ENCODE measurements at places on chromosomes 16 and 17.

- no peak for DNase-seq
Observed at GRCh38 chr17:56594320-56595107, 1.0 kb downstream of the NOG start.

GRCh38 chr16:23156946-23157460, 7.8 kb upstream of the USP31 start:
- no peak for DNase-seq

DNA sequence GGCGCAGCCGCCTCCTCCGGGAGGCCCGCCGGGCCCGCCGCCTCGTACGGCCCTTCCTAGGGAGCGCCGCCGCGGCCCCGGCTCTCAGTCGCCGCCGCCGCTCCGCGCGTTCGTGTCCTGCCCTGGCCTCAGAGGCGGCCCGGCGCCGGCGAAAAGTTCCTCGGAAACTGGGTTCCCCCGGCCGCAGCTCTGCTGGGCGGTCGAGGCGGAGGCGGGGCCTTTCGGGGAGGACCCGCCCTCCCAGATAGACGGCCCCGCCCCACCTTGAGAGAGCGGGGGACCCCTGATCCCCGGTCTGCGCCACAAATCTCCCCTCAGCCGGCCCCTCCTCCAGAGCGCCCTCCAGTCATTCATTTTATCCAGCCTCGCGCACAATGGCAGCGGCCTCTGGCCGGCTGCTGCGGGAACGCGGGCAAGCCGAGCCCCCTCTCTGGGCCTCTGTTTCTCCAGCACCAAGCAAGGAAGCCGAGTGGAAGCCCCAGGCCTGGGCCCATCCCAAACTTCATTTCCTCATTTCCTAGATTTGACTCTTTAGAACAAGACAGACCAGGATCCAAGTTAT, at the start of gene SREBF1:
Gene SREBF1 (minus strand): TSS at position 169 of the 562 bp plus-strand sequence. CDS start 169 bp downstream, outside the sequence.
- peak; percentile 80 for DNase-seq

GRCh38 chr16:57613514-57613913, 14.9 kb upstream of the ADGRG1 start:
- DNase-seq: no peak

GRCh38 chr16:808085-808386, 7.5 kb upstream of the GNG13 start:
- no peak for DNase-seq

DNA sequence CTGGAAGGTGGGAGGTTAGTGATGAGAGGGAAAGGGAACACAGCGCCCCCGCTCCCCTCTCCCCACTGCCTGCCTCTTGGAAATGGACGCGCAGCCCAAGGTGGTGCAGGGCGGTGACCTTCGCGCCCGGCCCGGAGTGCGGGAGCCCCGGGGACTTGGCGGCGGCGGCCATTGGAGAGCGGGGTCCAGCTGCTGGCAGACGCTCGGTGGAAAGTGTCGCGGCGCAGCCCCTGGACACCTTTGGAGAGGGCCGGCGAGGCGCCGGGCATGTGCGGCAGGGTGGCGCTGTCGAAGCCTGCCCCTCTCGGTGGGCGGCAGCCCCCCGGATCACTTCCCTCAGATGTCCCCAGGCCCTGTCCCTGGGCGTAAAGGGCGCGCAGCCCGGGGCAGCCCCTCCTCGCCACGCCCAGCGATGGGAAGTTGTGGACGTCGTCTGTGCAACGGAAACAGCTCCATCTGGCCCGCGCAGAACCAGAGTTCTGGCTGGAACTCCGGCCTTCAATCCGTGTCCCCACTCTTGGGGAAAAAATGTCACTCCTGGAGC, 16.7 kb downstream of the SALL1 start:
- DNase-seq: no peak

- DNase-seq: peak; percentile 25
Observed at GRCh38 chr16:11913425-11914079, 2.2 kb downstream of the GSPT1 start.

GRCh38 chr17:74635418-74635817, 11.9 kb upstream of the CD300E start:
- no peak for DNase-seq

- DNase-seq: no peak
Observed at GRCh38 chr16:78579020-78579419, 479.6 kb downstream of the WWOX start.

DNA sequence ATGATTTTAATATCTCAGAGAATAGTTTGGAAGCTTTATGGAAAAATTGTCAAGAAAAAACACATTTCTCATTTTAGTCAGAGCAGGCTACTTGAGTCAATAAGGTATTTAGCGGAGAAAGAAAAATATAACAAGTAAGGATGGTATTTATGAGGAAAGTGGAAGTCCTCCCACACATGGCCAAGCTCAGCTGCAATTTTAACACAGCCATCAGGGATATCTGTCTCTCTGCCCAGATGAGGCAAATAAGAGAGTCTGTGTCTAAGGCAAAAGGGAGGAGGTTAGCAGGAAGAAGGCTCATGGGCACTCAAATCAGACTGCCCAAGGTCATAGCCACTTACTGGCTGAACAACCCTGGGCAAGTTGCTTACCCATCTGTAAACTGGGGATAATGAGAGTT, 5.2 kb upstream of the CMTM2 start:
- DNase-seq: no peak

DNA sequence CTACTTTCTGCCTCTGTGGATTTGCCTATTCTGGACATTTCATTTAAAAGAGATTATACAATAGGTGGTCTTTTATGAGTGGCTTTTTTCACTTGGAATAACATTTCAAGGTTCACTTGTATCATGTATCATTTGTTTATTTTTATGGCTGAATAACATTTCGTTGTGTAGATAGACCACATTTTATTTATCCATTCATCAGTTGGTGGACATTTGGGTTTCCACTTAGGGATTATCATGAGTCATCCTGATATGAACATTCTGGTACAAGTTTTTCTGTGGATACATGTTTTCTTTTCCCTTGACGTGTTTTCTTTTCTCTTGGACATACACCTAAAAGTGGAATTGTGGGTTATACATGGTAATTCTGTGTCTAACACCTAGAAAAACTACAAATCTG, 25.3 kb downstream of the PRSS54 start:
- DNase-seq: no peak

DNA sequence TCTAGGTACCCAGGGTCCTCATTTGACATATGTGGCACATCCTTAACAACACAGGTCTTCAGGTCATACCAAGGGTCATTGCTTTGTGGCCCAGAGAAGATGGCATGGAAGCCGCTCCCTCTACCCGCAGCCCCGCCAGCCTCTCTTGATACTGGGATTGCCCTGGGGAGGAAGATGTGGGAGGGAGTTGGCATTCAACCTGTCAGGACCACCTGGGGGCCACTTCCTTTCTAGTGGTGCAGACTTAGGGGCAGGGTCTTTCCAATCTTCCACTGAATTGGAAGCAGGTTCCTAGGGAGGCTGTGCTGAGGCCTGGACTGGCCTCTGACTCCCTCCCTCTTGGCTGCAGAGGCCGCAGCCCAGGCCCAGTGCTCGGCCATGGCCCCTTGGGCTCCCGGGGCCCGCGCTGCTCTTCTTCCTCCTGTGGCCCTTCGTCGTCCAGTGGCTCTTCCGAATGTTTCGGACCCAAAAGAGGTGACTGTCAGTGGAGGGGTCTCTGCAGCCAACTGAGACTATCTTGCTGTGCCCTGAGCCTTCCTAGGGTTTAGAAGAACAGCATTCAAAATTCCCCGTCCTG, 5.1 kb upstream of the HEXIM1 start:
- DNase-seq: no peak

DNA sequence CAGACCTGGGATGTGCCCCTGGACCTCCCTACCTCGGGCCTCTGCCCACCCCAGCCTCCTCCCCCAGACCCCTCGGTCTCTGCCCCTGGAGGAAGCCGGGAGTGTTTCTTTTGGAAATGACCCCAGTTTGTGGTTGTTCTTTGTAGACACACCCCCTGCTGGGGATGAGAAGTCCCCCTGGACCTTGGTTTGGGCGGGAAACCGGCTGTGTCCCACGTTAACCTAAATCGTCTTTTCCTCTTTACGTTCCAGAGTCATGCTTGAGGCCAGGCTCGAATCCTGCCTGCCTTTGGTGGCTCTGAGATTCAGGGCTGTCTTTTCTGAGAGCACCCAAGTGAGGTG, 116.6 kb downstream of the METRNL start:
- no peak for DNase-seq

DNA sequence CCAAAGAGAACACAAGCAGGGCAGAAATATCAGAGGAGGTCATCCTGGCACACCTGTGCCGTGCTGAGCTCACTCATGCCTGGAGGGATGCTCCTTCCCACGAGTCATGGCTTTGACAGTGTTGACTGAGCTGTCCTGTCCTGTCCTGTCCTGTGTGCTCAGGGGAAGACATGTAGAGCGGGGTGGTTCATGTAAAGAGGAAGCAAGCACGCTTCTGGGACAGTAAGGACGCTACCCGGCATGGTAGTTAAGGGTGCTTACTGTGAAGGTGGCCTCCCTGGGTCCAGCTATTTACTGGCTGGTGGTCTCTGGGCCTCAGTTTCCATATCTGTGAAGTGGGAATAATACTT, 398 bp downstream of the LGALS9 start:
- peak; percentile 59 for DNase-seq

DNA sequence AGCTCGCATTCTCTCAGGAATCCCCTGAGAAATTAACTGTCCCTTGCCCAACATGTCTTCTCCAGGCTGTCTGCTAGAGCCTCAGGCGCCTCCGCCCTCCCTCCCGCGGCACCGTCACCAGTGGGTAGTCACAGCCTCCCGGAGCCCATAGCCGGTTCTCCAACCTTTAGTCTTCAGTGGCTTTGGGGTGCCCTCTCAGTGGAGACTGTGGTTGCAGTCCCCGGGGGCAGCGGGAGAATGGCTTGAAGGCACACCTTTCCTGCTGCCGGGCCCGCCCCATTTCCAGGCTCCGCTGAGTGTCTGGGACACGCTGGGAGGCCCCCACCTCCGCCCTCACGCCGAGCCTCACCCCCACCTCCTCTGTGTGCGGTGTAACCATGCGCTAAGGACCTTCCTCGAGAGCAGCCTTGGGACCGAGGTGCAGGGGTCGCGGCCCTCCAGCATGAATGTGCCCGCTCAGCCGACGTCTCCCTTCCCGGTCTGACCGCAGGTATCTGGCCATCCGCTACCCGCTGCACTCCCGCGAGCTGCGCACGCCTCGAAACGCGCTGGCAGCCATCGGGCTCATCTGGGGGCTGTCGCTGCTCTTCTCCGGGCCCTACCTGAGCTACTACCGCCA, 1.7 kb downstream of the GALR2 start:
- no peak for DNase-seq

GRCh38 chr16:81797443-81797842, 18.4 kb downstream of the PLCG2 start:
- DNase-seq: peak; percentile 94

- no peak for DNase-seq
Observed at GRCh38 chr17:6196355-6196754, 126.2 kb downstream of the WSCD1 start.

DNA sequence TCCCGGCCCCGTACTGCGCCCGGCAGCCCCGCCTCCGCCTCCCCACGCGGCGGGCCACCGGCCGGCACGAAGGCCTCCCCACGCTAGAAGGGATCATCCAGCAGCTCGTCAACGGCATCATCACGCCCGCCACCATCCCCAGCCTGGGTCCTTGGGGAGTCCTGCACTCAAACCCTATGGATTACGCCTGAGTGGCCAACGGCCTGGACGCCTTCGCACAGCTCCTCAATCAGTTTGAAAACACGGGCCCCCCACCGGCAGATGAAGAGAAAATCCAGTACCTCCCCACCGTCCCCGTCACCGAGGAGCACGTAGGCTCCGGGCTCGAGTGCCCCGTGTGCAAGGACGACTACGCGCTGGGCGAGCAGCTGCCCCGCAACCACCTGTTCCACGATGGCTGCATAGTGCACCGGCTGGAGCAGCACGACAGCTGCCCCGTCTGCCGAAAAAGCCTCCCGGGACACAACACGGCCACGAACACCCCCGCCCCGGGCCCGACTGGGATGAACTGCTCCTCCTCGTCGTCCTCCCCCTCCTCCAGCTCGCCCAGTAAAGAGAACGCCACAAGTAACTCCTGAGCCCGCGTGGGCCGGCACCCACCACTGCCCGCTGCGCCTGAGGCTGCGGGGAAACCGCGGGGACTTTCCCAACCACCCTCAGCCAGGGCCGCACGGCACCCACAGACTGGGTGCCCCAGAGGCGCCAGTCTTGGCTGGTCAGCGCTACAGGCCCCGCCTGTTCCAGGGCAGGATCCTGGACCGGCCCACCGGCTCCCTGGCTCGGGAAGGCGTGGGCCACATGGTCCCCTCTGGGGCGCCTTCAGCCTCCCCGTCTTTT, 39.0 kb upstream of the AKAP1 start:
- peak; percentile 44 for DNase-seq

DNA sequence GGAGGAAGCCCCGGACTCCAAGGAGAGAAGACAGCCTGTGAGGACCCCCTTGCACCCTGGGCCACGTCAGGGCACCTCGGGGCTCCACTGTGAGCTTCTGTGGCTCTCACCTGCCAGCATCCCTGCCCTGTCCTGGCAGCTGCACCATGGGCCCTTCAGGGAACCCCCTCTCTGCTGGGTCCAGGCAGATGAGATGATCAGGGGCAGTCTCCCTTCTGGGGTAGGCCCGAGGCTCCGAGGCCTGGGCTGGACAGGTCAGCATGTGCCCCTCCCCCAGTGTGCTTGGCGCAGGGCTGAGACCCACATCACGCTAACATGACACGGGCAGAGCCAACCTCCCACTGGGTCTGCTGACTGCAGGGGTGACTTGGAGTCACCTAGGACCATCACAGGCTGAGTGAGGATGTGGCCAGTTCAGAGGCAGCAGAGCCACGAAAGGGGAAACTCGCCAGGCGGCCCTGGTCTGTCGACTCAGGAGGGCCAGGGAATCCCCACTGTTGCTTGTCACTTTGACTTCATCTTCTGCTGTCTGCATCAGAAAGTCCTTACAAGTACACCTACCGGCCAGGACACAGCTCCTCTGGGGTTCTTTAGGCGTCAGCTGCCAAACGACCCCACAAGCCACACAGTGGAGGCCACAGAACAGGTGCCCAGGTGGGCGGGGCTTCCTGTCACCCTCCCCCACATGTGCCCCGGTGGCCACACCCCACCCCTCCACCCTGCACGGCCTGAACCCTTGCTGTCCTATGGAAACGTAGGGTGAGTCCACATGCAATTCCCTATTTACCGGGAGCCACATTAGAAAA, 2.2 kb downstream of the GALNS start:
- DNase-seq: peak; percentile 58

- DNase-seq: no peak
Observed at GRCh38 chr17:40092581-40092980, 7.8 kb downstream of the NR1D1 start.

- DNase-seq: no peak
Observed at GRCh38 chr16:55575496-55575895, 9.0 kb downstream of the CAPNS2 start.

DNA sequence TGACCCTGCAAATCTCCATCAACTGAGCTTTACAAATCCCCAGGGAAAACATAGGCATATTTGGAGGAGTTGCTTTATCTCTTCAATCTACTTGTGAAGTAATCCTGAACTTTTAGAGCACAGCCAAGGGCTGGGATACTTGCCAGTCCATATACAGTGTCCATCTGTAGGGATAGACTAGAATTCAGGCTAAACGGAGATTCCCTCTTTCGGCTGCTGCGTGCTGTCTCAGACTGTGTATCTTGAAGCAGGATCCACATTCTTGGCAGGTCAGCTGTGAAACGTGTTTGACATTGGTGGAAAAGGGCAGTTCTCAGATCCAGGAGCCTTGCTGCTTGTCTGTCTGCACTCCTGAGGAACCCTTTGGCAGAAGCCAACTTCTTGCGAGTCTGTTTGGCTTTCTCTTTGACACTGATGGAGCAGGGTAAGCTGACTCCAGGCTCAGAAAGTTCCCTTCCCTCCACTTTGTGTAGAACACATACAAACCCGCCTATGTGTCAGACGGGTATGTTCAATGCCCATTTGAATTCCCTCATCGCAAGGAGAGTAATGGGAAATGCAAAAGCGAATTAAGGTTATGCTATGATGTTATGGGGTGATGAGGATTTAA, 221.8 kb downstream of the MAP2K4 start:
- DNase-seq: no peak
